OCI-M1 (cell line): ENCODE measurements at places on chromosomes 3 and 15.

- DNase-seq: no peak
Observed at GRCh38 chr15:74631408-74631807, 15.8 kb downstream of the CLK3 start.

DNA sequence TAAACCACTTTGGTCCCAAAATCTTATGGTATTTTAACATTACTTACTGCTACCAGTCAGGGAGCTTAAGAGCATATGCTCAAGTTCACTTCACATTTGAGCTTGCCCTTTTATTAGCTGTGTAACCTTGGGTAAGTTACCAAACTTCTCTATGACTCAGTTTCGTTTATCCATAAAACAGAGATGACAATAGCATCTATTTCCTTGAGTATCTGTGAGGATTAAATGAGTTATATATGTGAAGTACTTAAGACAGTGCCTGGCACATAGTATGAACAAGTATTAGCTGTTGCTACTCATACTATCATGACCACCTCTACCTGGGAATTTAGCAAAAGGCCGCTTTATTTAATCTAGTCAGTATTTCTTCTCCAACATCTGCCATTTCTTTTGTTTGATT, 5.9 kb downstream of the ATOSA start:
- DNase-seq: no peak

DNA sequence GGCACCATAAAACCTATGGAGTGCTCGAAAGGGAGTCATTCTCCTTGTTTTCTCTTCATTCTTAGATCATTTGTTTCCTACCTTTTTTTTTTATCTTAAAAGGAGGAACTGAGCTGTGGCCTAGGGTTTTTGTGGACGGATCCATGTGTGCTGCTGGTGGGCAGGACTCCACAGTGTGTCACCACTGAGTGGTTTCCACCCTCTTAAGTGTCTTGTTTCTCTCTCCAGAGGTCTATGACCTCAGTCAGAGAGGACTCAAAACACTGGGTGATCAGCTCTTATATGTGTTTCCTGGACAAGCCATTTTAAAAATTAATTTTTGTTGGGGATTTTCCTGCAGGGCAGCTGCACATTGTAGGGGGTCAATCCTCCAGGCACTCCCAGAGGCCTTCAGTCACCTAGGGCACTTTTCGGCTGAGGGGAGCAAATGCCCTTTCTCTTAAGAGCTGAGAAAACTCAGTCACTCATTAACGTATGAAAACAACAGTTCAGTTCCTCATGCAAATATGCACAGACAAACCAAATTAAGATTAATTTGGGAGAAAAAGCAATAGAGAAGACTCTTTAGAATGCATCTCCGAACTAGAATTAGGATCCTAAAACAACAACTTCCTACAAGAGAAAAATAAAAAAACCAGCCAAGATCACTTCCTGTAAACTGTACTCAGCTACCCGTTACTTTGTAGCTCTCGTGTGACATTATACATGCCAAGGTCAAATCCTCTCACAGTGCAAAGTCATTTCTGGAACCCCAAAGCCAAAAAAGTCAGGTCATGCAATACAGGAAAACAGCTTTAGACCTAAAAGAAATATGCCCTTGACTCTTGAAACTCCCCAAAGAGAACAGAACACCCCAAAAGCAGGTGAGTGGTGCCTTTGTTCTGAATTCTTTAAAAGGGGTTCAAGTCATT, 27.6 kb upstream of the FAM3D start:
- peak; percentile 19 for DNase-seq

- no peak for DNase-seq
Observed at GRCh38 chr3:70261283-70261682, 51.2 kb downstream of the MDFIC2 start.

GRCh38 chr15:77266708-77267386, 153.1 kb downstream of the PEAK1 start:
- no peak for DNase-seq

- no peak for DNase-seq
Observed at GRCh38 chr15:84604826-84605553, 4.2 kb downstream of the ZSCAN2 start.

DNA sequence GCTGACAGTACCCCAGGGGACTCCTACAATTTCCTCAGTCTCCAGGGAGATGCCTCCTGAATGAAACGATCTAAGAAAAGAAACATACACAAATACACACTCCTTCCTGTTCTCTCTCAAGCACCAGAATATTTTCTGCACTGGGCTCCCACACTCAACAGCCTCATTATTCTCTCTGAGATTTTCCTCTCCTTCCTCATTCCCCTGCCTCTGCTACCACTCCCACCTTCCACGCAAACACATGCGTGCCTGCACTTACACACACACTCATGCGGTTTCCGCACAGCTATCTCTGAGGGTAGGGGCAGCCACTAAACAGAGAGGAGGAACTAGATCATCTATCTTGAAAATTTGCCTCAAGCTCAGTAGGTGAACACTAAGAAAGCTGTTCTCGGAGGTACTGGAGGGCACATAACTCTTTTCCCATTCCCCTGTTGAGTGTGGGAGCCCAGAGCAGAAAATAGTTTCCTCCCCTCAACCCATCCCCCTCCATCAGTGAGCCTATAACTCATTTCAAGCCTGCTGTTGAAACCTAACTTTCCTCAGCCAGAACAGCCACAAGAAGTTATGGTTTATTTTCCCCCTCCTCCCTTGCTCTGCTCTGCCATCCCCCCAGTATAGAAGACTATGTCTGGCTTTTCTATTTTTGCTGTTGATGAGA, 30.5 kb upstream of the TIPARP start:
- DNase-seq: peak; percentile 86

GRCh38 chr3:65851827-65852226, 186.9 kb downstream of the MAGI1 start:
- no peak for DNase-seq

DNA sequence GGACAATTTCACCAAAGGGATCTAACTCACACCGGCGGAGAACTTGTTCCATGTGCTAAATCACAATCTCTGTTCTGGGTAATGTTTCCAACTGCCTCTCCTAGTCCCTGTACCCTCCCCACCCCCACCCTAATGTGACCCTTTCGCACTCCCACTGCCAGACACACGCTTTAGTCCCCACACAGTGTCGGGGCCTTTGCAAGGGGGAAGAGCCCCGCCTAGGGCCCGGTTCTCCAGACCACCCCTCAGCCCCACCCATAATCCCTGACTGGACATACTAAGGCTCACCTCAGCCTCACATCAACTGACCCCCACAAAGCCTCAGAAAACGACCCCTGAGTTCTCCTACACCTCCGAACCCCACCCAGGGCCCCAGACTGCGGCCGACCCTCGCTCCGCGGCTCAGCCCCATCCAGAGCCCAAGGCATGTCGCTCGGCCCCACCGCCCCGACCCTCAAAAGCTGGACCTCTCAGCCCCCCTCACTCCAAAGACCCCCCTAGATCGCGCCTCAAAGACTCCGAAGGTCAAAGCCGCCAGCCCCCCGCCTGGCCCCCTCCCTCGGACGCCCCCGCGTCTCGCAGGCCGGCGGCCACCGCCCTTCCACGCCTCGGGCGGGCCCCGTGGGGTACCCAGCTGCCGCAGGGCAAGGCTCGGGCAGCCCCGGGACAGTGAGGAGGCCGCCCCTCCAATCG, 72.0 kb upstream of the MAP4 start:
- peak; percentile 69 for DNase-seq

DNA sequence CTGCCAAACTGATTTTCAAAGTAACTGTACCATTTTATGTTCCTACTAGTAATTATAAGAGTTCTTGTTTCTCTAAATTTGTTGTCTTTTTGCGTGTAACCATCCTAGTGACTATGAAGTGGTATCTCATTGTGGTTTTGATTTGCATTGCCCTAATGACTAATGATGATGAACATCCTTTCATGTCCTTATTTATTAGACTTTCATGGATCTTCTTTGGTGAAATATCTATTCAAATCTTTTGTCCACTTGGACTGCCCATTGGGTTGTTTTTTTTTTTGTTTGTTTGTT, 3.6 kb downstream of the OXSR1 start:
- DNase-seq: no peak

GRCh38 chr15:63843901-63844317, 10.2 kb upstream of the HERC1 start:
- no peak for DNase-seq

DNA sequence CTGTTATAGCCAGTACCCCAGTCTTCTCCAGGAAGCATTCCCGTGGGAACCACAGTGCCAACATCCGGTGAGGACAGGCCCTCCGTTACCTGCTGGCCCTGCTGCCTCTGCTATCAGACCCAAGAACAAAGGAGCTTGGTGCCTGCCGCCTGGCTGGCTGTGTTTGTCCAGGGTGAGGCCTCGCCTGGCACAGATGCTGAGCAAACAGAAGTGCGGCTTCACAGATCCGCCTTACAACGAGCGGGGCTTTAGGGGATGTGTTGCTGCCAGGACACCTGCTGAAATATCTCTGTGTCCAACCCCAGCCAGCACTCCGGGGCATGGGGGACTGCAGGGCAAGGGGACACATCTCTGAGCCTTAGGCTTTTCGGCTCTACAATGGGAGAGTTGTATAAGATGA, 2.2 kb upstream of the EPHB3 start:
- no peak for DNase-seq

- no peak for DNase-seq
Observed at GRCh38 chr15:51313074-51313393, 25.4 kb downstream of the CYP19A1 start.

GRCh38 chr15:74594455-74594854, 21.2 kb upstream of the CLK3 start:
- DNase-seq: no peak

DNA sequence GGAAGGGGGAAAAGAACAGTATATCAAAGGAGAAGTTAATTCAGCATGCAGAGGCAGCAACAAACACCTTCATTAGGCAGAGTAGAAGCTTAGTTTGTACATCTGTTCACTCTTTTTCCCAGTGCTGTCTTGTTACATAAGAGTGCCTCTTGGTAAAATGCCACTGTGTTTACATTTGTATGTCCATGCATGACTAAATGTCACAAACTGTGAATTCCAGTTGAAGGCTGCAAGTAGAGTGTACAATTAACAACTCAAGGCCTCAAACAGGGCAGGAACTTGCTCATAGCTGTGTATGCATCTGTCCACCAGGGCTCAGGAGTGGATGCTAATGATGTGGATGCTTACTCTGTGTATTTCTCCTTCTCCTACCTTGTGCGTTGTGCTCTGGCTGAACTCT, 214.2 kb upstream of the TPM1 start:
- DNase-seq: no peak

DNA sequence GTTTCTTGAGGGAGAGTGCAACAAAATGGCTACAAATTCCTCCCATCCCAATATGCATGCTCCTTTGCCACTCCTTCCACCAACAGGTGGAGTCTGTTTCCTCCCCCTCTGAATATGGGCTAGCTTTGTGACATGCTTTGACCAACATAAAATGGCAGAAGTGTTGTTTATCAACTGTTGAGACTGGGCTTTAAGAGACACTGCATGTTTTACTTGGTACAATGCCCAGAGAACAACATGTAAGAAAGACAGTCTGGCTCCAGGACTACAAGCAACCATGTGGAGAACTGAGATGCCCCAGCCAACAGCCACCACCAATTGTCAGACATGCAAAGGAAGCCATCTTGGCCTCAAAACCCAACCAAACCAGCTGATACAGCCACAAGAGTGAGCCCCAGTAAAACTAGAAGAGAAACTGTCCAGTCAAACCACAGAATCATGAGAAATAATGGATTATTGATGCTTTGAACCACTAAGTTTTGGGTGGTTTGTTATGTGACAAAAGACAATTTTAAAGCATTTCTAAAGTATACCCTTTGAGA, 40.5 kb downstream of the NUDT16 start:
- DNase-seq: no peak

GRCh38 chr3:108838436-108838835, 15.8 kb downstream of the TRAT1 start:
- DNase-seq: no peak

GRCh38 chr15:66765478-66766281, 63.6 kb downstream of the SMAD6 start:
- peak; percentile 60 for DNase-seq

DNA sequence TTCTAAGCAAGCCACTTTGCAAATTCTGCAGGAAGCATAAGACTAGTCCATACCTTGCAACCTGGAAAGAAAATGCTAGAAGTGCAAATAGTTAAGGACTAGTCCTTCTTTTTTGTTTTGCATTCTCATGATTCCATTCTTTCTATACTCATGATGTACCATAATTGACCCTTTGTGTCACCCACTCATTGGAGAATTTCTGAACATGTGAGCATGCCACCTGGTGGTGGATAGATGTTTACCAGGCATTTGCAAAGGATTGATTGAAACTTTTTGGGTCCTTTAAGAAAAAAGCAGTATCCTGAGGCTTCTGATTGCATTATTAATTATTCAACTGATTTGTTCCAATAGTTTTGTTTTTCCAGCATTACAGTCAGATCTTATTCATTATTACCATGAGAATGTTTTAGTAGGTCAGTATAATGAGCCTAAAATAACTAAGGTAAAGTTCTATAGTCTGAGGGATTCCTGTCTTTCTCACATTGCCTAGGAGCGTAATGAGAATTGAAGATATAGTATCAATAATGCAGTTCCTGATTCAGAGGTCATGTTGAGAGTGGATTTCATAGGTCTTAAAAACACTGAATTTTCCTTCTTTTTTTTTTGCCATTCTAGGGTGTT, 20.2 kb upstream of the DIPK2A start:
- DNase-seq: peak; percentile 66

DNA sequence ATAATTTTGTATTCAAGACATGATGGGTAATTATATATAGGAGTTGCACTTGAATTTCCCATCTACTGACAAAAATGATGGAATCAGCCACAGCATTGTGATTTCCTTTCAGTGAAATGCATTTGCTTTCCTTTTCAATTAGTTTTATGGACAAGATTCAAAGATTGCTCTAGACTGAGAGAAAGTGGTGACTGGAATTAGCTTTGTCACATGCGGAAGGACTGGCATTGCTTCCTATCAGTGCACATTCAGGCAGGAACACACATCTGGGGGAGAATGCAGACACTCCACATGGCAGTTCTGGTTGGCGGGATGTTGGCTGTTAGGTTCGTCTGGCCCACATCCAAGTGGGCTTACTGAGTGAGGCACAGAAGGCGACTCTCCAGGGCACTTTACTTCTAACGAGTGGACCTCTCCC, 399.3 kb upstream of the RGMA start:
- no peak for DNase-seq

DNA sequence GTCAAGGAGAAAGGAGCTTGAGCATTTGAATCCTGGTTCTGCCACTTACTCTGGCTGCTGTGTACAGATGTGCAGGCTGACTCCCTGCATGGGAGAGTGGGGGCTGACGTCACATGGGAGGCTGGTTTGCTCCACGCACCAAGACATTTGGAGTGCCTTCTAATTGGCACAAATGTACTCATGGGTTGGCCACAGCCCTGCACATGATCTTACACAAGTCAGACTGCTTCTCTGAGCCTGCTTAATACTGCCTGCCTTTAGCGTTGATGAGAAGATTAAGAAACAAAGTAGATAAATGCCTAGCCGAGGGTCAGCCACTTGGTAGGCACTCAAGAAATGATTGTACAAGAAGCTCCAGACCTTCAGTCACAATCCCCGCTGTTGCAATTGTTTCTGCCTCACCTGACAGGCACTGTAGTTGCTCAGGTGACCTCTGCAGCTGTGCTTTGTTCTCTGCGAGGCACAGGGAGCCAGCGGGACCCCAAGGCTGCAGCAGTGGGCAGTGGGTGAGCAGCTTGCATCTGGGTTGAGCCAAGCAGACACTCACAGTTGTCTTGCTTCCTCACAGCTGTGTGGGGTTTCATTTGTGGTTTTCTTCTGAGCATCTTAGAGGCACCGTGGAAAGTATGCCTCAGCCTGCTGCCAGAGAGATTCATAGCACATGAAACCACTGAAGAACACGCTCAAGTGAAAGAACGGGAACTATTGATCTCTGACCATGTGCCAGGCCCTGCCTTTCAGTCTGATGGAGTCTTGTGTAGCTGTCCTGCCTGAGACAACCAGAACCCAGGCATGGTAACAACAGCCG, 33.1 kb downstream of the GRK7 start:
- DNase-seq: peak; percentile 47

GRCh38 chr3:152717252-152717651, 117.7 kb upstream of the P2RY1 start:
- DNase-seq: no peak
